ENCODE measurements at places on chromosomes 1 and 21.

GRCh38 chr1:3842912-3843311 is 14.1 kb downstream of the CEP104 start:
- no peak for DNase-seq

DNA sequence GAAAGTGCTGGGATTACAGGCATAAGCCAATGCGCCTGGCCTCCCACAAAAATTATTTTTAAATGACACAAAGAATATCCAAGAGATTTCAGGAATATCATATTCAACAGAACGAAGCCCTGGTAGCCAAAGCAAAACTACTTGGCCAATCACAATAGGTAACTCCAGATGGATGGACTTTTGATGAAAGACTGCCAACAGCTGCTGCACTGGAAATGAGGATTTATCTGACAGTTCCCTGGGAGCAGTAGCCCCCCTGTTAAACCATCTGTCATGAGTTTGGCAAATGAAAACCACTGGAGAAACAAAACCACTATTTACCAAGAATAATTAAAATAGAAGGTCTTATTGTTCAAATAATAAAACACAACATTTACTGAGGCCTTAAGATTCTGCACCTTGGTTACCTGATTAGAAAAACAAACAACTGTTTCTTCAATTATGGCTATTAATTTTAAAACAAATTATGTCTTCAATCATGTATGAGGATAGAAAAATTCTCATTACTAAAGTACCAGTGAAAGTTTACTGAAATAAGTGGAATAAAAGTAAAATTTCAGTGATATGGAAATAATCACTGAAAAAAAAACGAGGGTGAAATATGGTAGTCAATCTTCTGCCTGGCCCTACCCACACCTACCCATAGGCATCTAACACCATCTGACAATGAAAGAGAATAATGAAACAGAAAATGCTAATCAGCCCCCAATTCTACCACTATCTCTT is 34.3 kb upstream of the PSMG1 start:
- no peak for DNase-seq

GRCh38 chr21:37757606-37758376 is 158.5 kb downstream of the KCNJ6 start:
- DNase-seq: no peak

GRCh38 chr21:39037807-39038405 is 145.3 kb downstream of the PSMG1 start:
- no peak for DNase-seq

GRCh38 chr1:33036051-33036525 is 595 bp downstream of the AK2 start:
- DNase-seq: no peak

- DNase-seq: no peak
Measured at GRCh38 chr1:117653732-117654492, 48.1 kb downstream of the TENT5C start.

DNA sequence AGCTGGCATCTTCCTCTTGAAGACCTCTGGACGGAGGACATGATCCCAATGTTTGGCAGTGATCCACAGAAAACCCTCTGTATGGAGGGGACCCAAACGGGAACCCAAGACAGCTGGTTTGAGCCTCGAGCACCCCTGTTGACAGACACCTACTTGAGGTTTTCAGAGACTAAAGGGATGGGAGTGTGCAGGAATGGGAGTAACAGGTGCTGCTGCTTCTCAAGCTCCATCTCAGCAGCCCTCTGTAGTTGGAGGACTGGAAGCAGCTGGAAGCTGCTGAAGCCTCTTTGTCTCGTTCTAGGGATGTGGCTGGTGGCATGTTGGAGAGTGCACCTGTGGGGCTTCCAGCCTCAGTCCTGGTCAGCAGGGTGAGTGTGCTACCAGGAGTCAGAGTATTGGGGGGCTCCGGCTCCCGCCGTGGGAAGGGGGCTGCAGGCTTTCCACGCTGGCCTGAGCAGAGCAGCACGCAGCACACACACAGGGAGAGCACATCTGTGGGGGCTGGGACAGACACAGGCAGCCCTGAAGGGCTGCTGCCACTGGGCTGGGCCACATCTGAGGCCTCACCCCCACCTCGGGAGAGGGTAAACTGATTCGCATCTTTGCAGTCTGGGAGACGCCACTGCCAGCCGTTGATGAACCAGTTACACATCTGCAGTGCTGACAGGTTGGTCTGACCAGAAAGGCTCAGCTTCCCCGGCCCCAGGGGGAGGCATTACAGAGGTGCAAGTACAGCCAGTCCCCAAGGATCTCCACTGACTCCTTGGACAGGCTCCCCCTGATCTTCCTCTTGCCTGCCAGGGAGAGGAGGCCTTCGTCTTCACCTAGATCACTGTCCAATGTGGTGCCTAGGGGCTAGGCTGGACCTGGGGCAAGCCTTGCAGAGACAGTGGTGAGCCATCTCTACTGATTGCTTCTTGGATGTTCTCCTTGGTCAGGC is 56.6 kb downstream of the ADSS2 start:
- DNase-seq: no peak

DNA sequence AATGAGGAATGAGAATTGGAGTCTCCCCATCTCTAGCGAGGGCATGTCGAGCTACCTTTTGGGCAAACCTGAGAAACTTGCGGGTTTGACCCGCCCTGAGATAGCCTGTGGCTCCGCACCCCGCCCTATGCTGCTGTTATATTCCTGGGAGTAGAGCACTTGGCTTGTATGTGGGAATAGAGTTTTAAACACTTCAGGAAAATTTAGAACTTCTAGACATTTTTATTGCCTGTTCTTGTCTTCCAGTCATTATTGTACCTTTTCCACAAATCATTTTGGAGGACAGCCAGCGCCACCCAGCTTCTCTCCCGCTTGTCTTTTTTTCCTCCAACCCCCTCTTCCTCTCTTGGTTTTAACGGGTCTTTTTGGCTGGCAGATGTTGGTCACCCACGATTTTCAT is 738 bp downstream of the GNPAT start:
- DNase-seq: no peak

DNA sequence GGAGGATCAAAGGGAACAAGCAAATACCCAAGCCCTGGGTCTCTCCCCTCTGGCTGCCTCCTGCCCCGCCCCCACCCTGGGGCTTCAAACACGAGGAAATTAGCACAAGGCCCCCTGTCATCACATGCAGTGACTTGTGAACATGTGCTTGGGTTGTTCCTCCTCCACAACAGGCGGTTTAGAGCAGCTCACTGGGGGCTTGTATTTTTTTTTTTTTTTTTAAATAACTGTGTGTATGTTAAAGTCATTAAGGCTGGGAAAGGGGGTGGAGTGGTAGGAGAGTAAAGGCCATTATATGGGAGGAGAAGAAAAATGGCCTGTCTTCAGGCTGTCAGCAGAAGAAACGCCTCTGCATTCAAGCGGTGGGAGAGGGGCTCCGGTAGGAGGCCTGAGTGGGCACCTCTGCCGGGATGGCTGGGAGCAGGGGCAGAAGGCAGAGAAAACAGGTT is 64.2 kb downstream of the PLXNA2 start:
- DNase-seq: no peak

- no peak for DNase-seq
Measured at GRCh38 chr1:66711420-66711819, 40.8 kb upstream of the DYNLT5 start.

DNA sequence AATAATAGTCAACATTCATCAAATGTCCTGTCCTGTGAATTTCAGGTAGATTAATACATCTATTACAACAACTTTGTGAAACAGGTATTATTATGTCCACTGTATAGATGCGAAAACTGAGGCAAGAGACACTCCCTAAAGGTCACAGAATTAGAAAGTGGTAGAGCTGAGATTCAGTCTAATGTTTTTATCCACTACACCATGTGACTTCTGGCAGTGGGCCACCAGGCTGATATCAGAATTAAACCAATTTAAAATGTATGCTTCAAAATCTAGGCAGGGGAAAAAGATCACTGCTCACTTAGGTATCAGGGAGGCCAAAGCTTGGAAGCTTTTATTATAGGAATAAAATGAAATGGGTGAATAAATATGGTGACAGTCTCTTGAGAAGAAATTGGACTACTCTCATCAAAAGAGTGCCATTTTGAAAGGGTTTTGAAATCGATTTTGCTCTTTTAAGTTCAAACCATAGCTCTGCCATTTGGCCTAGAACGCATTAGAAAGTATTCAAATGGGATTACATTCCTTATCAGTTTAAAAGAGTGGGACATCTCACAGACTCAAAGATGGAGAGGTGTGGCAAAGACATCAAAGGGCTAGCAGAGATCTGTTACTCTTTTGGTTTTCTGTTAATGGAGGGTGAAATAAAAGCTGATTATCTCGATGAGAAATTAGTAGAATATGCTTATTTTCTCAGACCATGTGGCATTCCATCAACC is 1.9 kb downstream of the DDAH1 start:
- no peak for DNase-seq

DNA sequence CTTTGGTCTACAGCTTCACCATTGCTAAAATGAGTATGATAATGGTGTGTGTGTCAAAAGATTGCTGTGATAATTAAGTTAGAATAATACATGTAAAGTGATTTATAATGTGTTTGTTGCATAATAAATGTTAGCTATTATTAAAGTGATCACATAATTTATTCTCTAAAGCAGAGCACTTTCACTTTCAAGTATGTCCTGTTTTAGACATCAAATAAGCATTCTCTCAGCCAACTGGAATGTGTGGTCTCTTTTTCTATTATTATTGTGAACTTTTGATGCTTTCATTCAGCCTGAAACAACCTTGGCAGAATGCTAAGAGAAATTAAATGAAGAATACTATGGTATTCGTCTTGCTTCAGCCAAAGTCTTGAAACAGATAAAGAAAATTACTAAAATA is 102.8 kb upstream of the COL11A1 start:
- DNase-seq: no peak

DNA sequence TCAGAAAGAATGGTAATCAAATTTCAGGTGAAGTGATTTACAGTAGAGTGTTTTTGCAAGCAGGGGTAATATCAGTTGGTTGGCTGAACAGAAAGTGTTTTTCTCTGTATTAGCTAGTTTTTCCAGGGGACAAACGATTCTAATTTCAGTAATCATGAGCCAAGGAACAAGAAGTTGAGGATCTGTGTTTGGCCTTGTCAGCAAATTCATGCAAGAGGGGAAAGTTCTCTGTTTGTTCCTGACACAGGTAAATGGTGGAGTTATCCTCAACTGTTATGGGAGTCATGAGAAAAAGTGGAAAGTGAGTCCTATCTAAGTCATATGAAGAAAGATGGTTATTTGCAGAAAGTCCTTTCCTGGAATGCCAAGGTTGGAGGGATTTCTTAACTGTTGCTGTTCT is 24.6 kb upstream of the SLC35A3 start:
- DNase-seq: no peak

DNA sequence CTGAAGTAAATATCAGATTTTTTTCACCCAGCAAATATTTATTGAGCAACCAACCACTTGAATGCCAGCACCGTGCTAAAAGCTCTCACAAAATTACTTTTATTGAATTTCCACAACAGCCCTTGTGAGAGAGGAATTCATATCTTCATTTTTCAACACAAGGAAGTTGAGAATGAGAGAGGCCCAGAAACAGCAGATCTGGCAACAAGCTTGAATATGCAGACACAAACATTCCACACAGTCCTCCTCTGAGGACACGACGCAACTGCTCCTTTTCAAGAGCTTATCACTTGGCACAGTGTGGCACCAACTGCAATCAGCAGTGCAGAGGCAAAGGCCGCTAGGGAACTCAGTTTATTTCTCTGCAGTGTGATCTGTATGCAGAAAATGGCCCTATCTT is 32.2 kb upstream of the IFNAR2 start:
- DNase-seq: no peak

Data from cortex of kidney (tissue), 1 donor.